Endodermal cell (in vitro differentiated cells): ENCODE measurements at places on chromosomes 7 and 10. TPM values are rescaled to one million over a fixed set of nuclear protein-coding genes. Genes with fewer than 3 reads are reported as not detected.

GRCh38 chr10:65670087-65670486 lies 1255.7 kb upstream of the LRRTM3 start:
- no peak for DNase-seq
- no peak overlapping the region for H3K27ac ChIP-seq
- H3K27me3 ChIP-seq, result no peaks in the 10 kb centered on the region
- H3K4me1 ChIP-seq, result no peaks in the 10 kb centered on the region
- H3K36me3 ChIP-seq, result no peaks in the 10 kb centered on the region
- H3K4me3 ChIP-seq, result no peak overlapping the region

Gene UCN3
- not detected in 2 replicates for total RNA-seq

Gene ERVW-1
- total RNA-seq, result 1.6 and 2.2 TPM in 2 replicates

Gene GPR37
- 31.6 to 94.8 TPM (median 34.5 TPM) in 3 replicates for total RNA-seq

DNA sequence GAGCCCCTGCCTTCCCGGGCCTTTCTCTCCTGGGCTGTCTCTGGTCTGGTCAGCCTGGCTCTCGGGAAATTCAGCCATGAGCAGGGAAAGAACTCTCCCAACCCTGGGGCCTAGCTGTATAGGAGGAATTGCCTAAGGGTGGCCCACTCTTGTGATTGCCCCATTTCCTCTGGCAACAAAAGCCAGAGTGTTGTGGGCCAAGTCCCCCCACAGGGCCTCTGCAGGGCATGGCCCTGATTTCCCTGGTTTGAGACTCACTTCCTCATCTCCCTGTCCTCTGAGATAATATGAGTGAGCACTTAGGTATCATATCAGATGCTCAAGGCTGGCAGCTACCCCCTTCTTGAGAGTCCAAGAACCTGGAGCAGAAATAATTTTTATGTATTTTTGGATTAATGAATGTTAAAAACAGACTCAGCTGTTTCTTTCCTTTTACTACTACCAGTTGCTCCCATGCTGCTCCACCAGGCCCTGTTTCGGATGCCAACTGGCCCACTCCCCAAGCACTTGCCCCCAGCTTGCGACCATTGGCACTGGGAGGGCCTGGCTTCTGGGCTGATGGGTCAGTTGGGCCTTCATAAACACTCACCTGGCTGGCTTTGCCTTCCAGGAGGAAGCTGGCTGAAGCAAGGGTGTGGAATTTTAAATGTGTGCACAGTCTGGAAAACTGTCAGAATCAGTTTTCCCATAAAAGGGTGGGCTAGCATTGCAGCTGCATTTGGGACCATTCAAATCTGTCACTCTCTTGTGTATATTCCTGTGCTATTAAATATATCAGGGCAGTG lies 11.4 kb downstream of the IRF5 start:
- H3K36me3 ChIP-seq, result peaks cover 37% of the 10 kb centered on the region
- H3K4me3 ChIP-seq, result no peak overlapping the region
- peaks cover 2% of the 10 kb centered on the region for H3K4me1 ChIP-seq
- no peak for DNase-seq
- no peaks in the 10 kb centered on the region for H3K27me3 ChIP-seq
- no peak overlapping the region for H3K27ac ChIP-seq

DNA sequence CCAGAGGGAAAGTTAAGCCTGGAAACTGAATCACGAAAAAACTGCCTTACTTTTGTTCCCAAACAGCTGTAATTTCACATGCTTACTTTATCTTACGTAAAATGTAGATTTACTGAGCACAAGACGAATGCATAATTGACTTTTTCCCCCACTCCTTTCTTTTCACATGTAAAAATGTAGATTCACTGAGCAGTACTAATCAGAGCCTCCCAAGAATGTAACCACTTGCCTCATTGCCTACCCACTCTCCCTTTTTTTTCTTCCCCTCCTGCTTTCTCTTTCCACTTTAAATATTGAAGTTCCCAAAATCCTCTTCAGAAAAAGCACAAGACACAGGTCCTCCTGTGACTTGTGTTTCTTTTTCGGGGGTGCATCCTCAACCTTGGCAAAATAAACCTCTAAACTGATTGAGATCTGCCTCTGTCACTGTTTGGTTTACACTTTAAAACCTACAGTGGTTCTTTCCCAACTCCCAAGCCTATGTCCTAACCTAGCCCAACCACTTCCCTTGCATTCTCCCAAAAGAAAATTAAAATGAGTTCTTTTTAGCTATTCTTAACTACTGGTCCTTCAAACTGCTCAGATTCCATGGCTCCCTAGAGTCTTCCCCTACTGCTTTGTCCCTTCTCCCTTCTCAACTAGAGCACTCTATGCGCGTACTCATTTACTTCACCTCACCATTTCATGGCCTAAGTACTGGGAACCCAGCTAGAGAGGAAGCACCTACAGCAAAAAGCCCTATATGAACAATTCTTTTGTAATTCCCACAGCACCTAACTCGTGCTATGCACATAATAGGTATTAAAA lies 236.6 kb upstream of the MKLN1 start:
- DNase-seq, result no peak
- H3K4me1 ChIP-seq, result no peaks in the 10 kb centered on the region
- no peaks in the 10 kb centered on the region for H3K27me3 ChIP-seq
- H3K36me3 ChIP-seq, result no peaks in the 10 kb centered on the region

Gene DOCK1
- 72.9 and 89.3 TPM in 2 replicates for total RNA-seq

DNA sequence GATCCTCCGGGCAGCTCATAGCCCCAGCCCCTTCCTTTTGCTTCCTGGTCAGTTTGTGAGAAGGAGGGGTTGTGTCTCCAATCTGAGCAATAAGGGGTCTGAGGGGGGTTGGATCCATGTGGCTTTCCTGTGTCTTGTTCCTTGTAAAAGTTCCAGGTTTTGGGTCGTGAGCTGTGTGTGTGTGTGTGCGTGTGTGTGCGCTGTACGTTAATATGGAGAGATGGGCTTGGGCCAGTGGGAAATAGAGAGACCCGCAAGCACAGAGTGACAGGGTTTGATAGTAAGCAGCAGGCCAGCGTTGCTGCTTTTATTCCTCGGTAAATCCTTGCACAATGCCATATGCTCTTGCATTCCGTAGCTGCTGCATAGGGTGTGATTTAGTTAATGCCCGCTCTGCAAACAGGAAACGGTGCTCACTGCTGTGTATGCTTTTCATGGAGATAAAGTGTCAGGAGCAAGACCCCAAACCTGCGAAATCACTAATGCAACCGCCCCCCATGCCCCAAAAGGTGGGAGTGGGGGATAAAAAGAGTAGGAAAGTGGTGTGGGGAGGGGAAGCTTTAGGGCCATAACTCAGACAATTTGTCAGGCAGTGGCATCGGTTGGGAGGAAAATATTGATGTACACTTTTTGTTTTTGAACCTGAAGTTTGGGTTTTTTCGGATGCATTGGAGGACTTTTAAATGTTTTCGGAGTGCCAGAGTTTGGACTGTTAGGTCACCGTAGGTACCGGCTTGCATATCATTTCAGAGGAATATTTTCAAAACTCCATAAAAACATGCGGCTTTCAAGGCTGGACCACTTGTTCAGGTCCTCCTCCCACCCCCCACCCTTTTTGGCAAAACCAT lies 108.7 kb downstream of the TCF7L2 start:
- H3K36me3 ChIP-seq, result peaks cover 40% of the 10 kb centered on the region
- no peaks in the 10 kb centered on the region for H3K27me3 ChIP-seq
- H3K4me3 ChIP-seq, result peak overlapping the region; percentile 50
- H3K27ac ChIP-seq, result peak overlapping the region; percentile 52

Gene PAPOLB
- 0.93 to 1.2 TPM (median 0.94 TPM) in 3 replicates for total RNA-seq

GRCh38 chr7:144519925-144520324 lies 116.4 kb upstream of the NOBOX start:
- no peaks in the 10 kb centered on the region for H3K36me3 ChIP-seq
- H3K4me1 ChIP-seq, result no peaks in the 10 kb centered on the region
- DNase-seq, result no peak
- no peak overlapping the region for H3K4me3 ChIP-seq

DNA sequence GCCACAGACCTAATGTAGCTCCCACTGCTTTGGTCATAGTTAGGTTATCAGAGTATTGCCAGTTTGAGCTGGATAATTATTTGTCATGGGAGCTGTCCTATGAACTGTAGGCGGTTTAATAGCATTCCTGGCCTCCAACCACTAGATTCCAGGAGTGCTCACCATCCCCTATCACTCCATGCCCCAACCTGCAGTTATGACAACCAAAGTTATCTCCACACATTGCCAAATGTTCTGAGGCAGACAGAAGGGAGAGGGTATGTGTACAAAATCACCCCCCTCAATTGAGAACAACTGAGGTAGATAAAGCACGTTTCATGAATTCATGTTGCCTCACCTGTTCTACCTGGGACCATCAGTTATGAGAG lies 119.0 kb upstream of the CACUL1 start:
- no peaks in the 10 kb centered on the region for H3K36me3 ChIP-seq
- no peak overlapping the region for H3K27ac ChIP-seq
- H3K4me3 ChIP-seq, result no peak overlapping the region
